Right renal cortex interstitium (tissue), 3 donors: ENCODE measurements at places on chromosomes 2 and 18.

DNA sequence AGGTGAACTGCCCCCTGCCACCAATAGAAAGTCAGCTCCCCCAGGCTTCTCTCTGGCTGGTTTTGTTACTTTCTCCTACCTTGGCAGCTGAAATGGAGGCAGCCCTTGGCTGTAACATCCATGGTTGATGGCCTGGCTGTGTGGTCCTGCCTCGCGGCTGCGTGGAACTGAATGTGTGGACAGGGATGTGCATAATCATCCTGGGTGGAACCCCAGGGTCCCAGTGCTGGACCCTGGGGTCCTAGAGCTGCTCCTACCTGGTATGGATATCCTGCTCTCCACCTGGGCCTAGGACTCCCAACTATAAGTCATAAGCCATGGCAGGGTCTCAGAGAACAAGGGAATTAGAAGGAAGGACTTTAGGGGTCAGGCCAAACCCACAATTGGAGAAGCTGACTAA is 93.5 kb downstream of the CAPN13 start:
- DNase-seq = no peak

DNA sequence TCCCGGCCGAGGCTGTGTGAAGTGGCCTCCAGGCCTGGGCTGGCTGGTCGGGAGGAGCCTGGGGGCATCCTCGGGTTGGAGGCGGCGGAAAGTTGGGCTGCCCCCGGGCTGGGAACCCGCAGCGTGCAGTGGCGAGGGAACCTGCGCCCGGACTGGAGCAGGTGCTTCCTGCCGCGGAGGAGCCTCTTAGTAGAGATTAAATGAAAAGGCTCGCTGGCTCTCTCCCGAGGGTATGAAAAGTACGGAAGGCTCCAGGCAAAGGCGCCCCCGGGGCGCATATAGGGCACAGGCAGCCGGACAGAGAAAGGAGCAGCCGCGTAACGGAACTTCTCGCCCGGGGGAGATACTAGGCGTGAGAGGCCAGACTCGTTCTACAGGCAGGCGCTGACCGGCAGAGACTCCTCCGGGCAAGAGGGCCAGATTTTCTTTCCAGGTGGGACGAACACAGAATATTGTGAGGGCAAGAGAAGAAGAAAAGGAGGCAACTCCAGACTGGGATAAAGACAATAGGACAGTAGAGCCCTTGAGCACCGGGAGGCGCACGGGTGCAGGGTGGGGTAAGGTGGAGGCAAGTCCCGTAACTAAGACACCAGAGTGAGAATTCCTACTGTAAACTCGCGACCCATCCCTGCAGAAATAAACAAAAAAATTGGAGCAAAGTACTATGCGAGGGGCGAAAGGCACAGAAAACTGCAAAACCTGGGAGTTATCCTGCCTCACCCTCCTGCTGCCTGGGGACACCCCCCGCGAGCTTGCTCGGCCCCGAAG is 816 bp downstream of the CDH2 start:
- no peak for DNase-seq

DNA sequence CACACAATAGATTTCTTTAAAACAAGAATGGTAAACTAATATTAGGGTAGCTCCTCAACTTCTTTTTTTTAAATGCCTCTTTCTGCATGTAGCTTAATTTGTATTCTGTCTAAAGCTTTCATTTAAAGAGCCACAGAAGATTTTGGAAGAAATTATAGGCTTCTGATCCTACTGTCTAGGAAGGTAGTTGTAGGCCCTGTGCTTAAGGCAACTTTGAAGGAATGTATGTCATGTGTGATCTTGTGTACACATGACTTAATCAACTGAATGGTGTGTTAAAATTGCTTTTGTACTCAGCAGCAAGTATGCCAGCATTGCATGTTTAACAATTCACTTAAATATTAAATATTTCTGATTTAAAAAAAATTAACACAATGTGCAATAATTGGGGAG is 51.5 kb upstream of the LYPD6 start:
- DNase-seq = no peak

GRCh38 chr2:181371782-181372645 is 85.2 kb upstream of the ITGA4 start:
- no peak for DNase-seq

DNA sequence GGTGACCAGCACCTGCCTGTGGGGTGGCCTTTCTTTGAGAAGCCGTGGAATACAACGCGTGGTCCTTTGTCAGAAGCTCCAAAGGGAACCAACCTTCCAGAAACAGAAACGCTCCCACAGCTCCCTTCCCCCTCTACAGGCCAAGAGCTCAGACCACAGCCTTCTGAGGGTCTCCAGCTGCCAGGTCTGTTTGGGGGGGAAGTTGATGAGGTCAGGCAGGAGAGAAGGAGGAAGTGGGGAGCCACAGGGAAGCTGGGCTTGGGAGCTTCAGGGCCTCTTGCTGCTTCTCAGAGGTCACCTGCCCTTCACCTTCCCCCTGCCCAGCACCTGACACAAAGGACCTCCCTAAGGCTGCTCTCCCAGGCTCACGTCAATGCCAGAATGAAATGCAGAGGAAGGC is 287.7 kb upstream of the ID2 start:
- DNase-seq = no peak

DNA sequence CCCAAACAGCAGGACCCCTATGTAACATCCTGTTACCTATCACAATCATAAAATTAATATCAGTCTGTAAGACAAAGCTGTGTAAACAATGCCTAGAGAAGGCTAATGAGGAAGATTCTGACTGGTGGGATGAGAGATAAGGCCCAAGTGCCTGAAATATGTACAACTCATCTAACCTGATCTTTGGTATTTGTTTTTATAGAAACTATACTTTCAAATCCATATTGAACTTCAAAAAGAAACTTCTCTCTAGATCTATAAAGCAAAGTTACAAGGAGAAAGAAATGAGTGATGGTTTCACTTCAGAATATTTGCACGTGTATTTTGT is 36.1 kb upstream of the ITGA4 start:
- no peak for DNase-seq

DNA sequence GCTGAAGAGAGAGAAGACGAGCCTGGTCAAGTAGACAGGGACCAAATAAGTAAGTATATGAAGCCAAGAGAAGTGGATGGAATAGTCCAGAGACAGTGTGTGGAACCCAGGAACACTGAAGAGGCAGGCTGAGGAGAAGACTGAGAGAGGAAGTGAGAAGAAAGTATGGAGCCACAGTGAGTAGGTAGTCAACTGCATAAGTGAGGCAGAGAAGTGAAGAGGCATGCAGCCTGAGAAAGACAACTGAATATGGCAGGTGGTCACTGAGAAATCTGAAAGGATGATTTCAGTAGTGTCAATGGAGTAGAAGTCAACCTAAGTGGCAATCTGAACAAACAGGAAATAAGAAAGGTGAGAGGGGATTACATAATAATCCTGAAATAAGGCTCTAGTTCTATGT is 55.4 kb downstream of the CWC22 start:
- no peak for DNase-seq

DNA sequence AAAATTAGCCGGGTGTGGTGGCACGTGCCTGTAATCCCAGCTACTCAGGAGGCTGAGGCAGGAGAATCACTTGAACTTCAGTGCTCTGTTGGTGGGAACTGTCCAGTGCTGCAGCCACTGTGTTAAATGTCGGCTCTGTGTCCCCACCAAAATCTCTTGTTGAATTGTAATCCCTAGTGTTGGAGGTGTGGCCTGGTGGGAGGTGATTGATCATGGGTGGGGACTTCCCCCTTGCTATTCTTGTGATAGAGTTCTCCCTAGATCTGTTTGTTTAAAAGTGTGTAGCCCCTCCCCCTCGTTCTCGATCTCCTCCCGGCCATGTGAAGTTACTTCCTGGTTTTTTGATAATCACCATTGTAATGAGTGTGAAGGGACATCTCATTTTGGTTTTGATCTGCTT is 9.8 kb upstream of the RPL31 start:
- DNase-seq = no peak

DNA sequence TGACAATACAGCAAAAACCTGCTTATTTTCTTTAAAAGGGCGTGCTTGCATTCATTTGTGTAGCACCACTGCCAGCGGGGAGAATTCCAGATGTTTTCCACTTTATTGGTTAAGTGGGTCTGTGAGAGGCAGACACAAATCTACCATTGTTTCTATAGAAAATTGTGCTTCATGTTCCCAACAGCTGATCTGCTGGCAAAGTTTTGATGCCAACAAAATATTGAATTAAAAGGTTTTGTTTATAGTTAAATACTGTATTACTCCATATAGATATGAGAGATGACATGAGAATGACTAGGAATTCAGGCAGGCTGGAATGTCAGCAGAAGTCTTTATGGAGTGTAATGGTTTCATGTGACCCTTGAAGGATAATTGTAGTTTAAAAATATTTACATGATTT is 182.7 kb downstream of the MC4R start:
- no peak for DNase-seq

DNA sequence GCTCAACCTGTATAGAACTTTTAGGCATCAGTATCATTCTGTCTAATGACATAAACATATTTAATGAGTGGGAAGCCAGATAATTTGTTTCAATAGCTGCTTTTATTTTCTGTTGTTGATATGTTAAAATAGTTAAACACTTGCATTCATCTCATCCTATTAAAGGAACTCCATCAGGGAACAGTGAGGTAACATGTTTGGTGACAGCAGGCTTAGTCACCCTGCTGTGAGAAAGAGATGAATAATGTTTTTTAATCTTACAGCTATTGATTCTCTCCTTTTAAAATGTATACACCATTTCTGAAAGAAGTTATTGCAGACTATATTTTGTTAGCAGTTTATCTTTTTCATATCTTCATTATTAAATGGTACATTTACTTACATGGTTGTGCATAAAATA is 123.3 kb upstream of the CWC22 start:
- DNase-seq = no peak

- no peak for DNase-seq
Observed at GRCh38 chr2:193462411-193462810, 1267.7 kb upstream of the TMEFF2 start.

GRCh38 chr18:46318356-46318755 is 214.2 kb downstream of the HAUS1 start:
- DNase-seq = no peak

GRCh38 chr2:47043142-47043890 is 111.8 kb downstream of the STPG4 start:
- no peak for DNase-seq

- no peak for DNase-seq
Observed at GRCh38 chr2:45406621-45407020, 204.4 kb downstream of the SRBD1 start.
